Activated CD4-positive, alpha-beta T cell treated with anti-CD3 and anti-CD28 coated beads, Interleukin-10, Interleukin-2, amounts not matched to agents 100 ng/mL and 50 ng/mL, durations not matched to agents 16 hours and 8 hours (primary cell): ENCODE measurements at places on chromosomes 1 and 21.

- no peak for DNase-seq
Measured at GRCh38 chr1:156598125-156598524, 3.2 kb downstream of the GPATCH4 start.

DNA sequence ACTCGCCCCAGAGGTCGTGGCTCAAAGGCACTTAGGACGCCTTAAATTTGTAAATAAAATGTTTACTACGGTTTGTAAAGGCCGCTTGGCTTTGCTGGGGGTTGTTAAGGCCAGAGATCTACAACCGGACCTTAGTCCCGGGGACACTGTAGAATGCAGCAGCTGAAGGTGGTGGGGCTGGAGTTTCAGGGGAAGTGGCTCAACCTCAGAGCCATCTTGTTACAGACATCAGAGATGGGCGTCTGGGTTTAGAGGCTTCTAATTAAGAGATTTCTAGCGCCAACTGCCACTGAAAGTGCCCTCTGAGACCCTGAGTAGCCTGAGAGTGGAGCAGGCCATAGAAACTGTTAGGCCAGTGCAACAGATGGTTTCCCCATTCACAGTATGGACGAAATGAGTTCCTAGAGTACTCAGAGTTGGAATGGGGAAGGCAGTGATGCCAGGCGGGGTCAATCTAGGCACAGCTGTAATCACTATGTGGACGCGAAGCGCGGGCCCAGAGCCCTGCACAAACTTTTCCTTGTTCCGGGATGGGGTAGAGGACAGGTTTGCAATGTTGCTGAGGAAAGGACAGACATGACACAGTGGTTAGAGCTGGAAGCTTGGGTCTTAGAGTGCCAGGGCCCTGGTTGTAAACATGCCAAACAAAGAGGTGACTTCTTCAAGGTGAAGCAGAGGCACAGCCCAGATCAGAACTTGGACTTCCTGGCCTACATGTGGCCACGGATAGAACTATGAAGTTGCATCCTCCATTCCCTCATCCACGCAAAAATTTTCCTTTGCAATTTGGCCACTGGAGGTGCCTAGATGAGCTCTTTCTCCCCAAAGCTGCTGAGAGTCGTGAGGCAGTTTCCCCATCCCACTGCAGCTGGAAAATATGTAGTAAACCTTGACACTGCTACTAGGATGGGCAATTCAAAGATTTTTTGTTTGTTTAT, 6.0 kb downstream of the HLX start:
- DNase-seq = no peak

DNA sequence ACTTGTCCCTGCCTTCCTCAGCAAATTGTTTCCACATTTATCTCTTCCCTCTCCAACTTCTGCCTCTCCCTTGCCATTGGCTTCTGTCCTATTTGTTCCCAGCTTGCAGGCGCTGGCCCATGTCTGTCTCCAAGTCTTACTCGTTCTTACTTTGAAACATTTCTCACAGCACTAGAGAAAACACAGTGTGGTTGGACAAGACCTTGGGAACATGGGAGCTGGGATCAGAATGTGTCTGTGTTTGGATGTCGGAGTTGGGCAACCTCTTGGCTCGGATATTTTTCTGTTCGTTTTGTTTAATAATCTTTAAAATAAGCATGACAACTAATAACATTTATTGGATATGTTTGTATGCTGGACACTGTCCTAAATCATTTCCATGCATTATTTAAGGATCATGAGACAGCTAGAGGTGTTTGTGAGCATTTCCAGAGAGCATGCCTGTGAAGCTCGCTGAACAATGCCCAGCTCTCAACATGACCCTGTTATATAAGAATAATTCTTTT, 5.9 kb upstream of the BRWD1 start:
- DNase-seq = no peak

GRCh38 chr1:7389201-7389905, 381.7 kb upstream of the VAMP3 start:
- no peak for DNase-seq

- no peak for DNase-seq
Measured at GRCh38 chr1:192162376-192162775, 4.1 kb downstream of the RGS18 start.

GRCh38 chr21:14825514-14825974, 239.3 kb downstream of the NRIP1 start:
- DNase-seq = peak; percentile 55

GRCh38 chr21:14956807-14957206, 108.0 kb downstream of the NRIP1 start:
- DNase-seq = no peak

- no peak for DNase-seq
Measured at GRCh38 chr1:180397175-180397574, 105.2 kb downstream of the ACBD6 start.

DNA sequence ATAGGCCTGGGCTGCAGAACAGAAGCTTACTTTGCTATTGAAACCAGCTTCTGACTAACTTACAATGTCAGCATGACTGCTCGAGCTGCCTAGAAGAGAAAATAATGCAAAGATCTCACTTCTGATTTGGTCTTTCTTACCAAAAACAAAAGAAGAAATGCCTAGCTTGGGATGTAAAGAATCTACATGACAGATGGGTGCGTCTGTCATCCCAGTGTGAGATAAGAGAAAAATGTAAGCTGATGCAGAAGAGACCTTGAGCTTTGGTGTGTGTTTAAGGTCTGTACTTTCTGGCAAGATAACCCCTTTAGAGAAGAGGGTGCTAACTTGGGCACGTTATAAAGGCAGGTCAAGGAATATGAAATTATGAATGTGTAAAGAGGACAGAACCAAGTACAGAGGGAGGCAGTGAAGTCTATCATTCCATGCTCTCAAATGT, 3.6 kb downstream of the FAM20B start:
- DNase-seq = peak; percentile 41

- DNase-seq = peak; percentile 63
Measured at GRCh38 chr1:156295391-156295947, at the start of gene GLMP. TSS of gene GLMP (minus strand) at chr1:156295679. CDS start at chr1:156295645, 34 bp downstream.

- no peak for DNase-seq
Measured at GRCh38 chr1:240244968-240245628, 153.4 kb downstream of the FMN2 start.

DNA sequence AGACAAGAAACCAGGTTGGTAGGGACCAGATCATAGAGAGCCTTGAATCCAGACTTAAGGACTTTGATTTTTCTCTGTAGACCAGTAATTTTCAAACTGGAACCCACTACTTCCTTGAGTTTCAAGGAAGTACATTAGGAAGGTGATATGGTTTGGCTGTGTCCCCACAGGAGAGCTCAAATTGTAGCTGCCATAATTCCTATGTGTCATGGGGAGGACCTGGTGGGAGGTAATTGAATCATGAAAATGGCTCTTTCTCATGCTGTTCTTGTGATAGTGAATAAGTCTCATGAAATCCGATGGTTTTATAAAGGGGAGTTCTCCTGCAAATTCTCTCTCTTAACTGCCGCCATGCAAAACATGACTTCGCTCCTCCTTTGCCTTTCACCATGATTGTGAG, 10.1 kb upstream of the PRKAA2 start:
- DNase-seq = no peak

DNA sequence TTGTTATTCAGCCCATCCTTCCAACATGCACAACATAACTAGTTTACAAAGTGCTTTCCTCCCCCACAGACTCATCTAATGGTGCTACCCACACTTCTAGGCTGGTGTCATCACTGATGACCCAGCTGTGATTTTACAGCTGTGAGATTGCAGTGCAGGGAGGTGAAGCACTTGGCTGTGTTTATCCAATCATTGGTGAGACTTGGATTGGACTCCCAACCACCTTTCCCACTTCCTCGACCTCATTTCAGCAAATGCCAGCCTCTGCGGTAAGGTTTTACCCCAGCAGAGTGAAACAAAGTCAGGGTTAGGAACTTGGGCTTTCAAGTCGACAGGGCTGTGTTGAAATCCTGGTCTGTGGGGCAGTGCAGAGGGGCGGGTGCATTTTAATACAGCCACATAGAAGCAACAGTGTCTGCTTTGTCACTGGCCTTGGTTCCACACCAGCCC, 22.1 kb downstream of the ECHDC2 start:
- no peak for DNase-seq

DNA sequence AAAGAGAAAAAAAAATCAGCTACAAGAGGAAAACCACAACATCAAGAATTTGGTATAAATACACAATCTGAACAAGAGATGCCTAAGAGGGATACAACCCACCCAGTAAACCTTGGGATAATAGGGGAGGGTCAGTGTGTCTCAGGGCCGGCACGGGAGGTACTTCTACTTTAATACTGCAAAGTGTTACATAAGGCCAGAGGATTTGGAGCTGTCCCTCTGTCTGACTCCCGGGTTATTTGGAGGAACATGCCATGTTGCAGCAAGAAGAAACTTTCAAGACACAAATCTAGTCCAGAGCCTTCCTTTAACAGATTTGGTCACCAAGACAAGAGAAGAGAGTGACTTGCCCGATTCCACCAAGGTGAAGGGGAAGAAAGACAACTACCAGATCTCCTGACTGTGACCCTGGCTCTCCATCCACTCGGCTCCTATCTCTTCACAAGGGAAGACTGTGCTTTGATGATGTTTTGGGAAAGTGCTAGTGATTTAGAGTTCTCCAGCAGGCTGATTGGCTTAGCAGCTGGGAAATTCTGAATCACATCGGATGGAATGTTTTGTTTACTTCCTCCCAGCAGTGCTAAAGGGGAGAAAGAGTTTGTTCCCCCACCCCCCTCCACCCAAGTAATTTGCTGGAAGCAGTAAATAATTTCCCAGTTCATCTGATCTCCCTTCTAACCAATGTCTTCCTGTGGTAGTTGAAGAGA, 29.3 kb downstream of the SGIP1 start:
- no peak for DNase-seq

- no peak for DNase-seq
Measured at GRCh38 chr1:43463479-43463878, 9.7 kb upstream of the HYI start.

- no peak for DNase-seq
Measured at GRCh38 chr1:220514256-220514655, 13.7 kb upstream of the MARK1 start.

DNA sequence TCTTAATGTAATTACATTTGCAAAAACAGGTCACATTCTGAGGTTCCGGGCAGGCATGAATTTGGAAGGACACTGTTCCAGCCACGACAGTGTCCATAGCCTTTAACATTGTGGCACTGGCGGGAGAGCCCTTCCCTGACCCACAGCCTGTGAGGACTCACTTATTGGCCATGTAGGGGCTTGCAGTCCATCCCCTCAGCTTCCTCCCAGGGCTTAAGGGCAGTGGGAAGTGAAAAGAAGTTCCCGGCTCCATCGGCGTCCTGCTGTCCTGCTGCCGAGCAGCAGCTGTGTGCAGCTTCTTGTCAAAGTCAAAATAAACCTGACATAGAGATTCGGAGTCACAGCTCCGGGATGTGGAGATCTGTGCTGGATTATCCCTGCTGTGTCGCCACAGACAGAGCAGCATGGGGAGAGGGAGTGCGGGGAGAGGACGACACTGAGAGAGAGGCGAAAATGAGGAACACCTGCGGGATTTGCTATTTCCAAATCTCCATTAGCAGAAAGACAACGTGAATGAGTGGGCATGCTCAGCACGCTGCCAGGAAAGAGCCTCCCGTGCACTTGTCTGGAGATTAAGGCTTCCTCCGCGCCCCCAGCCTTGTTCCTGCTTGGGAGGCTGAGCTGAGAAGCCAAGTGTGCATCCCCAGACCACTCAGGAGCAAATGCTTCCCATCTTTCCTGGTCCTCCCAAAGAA, 260.3 kb downstream of the ASTN1 start:
- no peak for DNase-seq

DNA sequence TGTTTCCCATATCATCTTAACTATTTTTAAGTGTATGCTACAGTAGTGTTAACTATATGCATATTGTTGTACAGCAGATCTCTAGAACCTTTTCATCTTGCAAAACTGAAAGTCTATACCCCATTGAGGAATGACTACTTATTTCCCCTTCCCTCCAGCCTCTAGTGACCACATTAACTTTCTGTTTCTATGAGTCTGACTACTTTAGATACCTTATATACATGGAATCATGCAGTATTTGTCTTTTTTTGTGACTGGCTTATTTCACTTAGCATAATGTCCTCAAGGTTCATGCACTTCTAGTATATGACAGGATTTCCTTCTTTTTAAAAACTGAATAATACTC, 96.5 kb upstream of the BTG3 start:
- peak; percentile 67 for DNase-seq

- peak; percentile 85 for DNase-seq
Measured at GRCh38 chr1:15345705-15346345, 63.9 kb upstream of the EFHD2 start.
